Thymus (tissue), 14 donors: ENCODE measurements at places on chromosomes 2 and 18.
A peak's percentile ranks its signal among the peaks of the same experiment; 100 is the strongest.

GRCh38 chr2:152613235-152613634 lies 104.0 kb downstream of the PRPF40A start:
- DNase-seq: no peak

DNA sequence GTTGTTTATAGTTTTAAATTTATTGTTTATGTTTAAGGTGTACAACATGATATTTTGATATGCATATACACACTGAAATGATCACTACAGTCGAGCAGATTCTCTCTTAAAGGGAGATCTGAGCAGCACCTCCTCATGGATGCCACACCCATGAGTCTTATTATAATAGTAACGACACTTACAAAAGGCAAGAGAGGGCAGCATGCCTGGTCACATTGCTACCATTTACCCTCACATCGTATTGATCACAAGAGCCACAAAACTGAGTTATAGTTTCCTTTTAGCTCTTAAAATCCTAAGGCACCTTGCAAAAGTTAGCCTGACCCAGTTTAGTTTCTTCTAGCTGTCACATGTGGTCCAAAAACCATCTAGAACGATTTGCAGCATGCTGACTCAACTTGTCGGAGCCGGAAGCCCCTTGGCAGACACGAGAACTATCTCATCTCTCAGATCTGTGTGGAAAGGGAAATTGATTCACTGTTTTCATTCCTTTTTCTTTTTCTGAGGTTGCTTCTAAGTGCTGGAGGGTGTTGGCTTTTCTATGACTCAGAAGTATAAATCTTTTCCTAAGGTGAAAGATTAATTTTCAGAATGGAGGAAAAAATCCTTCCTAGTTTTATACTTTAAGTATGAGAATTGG lies 85.3 kb downstream of the CDC42EP3 start:
- peak; percentile 24 for DNase-seq

GRCh38 chr18:46751882-46752281 lies 5.0 kb downstream of the ST8SIA5 start:
- no peak for DNase-seq

DNA sequence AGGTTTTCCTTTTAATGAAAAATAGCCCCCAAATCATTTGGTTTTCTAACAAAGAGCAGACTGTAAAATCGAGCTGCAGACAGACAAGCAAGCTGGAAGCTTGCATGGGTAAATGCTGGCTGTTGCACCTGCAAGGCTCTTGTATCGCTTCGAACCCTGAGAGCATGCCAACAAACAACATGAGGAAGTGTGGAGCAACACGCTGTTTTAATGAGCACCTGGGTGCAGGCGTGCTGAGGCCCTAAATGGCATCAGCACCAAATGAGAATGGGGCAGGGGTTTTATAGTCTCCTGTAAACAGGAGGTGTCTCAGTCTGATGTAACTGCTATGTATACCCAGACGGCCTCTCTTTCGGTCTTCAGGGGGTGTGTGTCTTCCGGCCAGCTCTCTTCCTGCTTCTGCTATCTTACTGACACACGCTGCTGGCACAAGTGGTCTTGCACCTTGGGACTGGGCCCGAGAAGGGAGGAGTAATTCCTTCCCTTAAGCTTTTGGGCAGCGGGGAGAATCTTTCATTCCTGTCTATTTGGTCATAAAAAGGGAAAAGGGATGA lies 31.9 kb upstream of the CDH2 start:
- DNase-seq: no peak

DNA sequence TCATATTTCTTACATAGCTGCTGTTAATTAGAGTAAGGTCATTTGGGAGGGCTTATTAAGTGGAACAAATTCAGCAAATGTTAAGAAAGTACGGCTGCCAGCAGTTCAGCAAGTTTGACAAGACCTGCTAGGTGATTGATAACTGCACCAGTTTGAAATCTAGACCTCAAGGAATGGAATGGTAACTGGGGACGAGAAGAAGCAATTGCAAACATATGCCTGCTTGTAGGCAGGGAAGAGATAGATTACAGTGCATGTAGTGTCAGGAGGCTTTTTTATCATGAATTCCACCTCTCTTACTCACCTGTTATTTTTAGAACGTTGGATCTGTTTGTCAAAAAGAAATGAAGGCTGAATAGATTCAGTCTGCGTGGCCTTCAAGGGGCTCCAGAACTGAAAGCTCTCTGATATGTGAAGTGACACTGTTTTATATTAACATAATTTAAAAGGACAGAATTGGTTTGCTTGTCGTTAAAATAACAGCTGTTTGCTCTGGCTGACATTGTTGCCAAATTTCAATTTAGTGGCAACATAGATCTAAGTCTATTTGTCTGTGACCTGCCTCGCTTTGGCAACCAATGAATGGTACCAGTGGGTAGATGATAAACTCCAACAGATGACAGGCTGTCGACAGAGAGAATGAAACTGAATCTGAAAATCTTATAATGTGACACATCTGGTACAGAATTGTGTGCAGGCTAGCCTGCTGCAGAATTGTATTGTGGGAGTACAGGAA lies 199.3 kb downstream of the ZNF407 start:
- DNase-seq: no peak
